RPMI8226 (cell line): ENCODE measurements at places on chromosomes 16 and 17.

DNA sequence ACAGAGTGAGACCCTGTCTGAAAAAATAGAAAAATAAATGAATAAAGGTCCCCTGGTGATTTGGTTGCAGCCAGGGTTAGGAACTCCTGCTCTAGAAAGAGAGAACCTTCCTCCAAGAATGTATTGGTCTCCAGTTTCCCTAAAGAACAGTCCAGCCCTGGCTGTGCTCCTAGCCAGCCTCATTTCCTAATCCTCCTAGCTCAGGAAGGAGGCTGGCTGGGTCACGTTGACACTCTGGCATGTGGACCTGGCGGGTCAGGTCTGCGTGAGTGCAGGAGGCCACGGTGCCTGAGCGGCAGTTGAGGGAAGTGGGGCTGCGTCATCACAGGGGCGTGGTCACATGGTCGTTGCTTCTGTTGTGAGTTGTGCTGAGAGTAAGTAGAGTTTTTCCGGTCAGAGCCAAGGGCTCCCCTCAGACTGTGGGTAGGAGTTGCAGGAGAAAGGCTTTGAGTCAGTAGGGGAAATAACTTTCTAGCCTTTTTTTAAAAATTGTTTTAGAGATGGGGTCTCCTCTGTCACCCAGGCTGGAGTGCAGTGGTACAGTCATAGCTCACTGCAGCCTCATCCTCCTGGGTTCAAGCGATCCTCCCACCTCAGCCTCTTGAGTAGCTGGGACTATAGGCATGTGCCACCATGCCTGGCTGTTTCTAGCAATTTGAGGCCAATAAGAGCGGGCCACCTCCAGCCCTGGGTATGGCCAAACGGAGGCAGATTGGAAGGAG is 194.0 kb upstream of the CIBAR2 start:
- peak; percentile 45 for DNase-seq

DNA sequence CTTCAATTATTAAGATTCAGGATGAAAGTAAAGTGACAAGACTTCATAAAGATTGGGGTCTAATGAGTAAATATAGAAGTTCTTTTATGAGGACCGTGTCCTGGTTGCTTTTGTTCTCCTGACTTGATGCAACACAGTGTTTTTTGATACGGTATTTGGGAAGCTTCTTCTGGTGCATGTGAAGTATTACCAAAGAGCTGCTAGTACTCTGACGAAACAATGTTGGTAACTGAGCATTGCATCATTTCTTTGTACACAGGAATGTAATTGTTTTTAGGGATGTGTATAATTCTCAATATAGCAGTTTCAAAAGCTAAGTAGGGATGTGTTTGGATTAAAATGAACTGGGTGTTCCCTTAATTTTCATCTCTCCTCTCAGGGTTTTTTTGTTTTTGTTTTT is 15.9 kb downstream of the KPNB1 start:
- DNase-seq, result no peak

DNA sequence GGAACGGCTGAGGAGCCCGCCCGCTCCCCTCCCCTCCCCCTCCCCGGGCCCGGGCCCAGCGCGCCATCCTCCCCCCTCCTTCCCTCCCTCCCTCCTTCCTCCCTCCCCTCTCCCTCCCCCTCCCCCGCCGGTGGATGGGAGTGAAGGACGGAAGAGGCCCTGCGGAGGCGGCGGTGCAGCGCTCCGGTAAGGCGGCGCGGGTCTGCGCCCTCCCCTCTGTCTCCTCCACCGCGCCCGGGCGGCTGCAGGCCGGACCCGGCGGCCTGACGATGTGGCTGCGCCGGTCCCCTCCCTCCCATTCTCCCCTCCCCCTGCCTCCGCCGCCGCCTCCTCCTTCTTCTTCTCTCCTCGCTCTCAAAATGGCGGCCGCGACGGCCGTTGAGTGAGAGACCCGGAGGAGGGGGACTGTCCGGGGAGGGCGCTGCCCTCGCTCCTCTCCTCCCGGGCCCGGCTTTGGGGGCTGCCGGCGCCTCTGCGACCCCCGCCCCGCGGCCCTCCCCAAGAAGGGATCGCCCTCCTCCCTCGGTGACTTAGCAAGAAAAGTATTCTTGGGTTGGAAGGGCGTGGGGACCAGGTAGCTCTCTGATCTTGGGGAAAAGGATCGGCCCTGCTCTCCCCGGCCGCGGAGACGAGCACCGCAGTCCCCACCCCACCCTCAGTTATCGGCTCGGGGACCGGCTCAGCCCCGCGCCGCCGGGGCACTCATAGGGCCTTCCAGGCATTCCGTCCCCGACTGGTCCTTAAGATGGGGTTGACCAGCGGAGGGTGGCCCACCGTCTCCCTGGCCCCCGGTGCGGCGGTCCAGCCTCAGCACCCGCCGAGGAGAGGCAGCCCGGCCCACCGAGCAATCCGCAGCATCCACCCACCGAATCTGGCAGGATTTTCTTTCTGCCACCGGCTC is 617 bp downstream of the PAFAH1B1 start:
- peak; percentile 81 for DNase-seq

- DNase-seq, result no peak
Observed at GRCh38 chr17:56540836-56541235, 52.7 kb upstream of the NOG start.
